ENCODE measurements at places on chromosomes 3 and 15. TPM values are rescaled to one million over a fixed set of nuclear protein-coding genes. Genes with fewer than 3 reads are reported as not detected.

The PLS1 gene
- total RNA-seq: 0.63 TPM

The SNTN gene
- not detected for total RNA-seq

The ARGFX gene
- total RNA-seq: not detected

The PLXNB1 gene
- 1.1 TPM for total RNA-seq

The CCR9 gene
- total RNA-seq: 6.5 TPM

The TRIM59 gene
- total RNA-seq: 16.2 TPM

The ULK4 gene
- total RNA-seq: 28.6 TPM

The TEX55 gene
- total RNA-seq: not detected

The DNAJB8 gene
- not detected for total RNA-seq

The BCL2A1 gene
- total RNA-seq: 20.0 TPM

The HES1 gene
- 1.5 TPM for total RNA-seq

The SLCO2A1 gene
- not detected for total RNA-seq

The PHLDB2 gene
- total RNA-seq: 6.0 TPM

The SLC12A8 gene
- total RNA-seq: 0.38 TPM

GRCh38 chr3:72997421-72997961 lies 880 bp downstream of the PPP4R2 start:
- peak; percentile 22 for DNase-seq

DNA sequence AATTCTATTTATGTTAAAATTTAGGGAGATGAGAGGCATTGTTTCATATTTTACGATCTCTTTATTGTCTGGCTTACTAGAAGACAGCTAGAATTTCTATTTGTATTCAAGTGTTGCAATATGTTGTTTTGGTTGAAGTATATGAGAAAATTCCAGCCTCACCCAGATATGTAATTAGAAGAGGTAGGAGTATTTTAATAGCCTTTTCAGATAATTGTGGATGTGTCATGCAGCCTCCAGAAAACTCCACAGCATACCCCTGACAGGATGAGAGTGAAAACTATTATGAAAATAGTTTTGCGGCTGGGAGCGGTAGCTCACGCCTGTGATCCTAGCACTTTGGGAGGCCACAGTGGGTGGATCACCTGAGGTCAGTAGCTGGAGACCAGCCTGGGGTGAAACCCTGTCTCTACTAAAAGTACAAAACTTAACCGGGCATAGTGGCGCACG lies 21.5 kb upstream of the USP3 start:
- no peak for DNase-seq

- no peak for DNase-seq
Observed at GRCh38 chr15:91113030-91113429, 13.0 kb downstream of the SV2B start.

GRCh38 chr3:129651435-129652202 lies 45.1 kb upstream of the PLXND1 start:
- no peak for DNase-seq

DNA sequence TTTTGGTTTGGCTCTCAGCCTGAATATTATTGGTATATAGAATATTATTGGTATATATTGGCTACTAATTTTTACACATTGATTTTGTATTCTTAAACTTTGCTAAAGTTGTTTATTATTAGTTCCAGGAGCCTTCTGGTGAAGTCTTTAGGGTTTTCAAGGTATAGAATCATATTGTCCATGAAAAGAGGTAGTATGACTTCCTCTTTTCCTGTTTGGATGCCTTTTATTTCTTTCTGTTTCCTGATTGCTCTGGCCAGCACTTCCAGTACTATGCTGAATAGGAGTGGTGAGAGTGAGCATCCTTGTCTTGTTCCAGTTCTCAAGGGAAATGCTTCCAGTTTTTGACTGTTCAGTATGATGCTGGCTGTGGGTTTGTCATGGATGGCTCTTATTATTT lies 107.3 kb upstream of the LIPC start:
- DNase-seq: no peak

DNA sequence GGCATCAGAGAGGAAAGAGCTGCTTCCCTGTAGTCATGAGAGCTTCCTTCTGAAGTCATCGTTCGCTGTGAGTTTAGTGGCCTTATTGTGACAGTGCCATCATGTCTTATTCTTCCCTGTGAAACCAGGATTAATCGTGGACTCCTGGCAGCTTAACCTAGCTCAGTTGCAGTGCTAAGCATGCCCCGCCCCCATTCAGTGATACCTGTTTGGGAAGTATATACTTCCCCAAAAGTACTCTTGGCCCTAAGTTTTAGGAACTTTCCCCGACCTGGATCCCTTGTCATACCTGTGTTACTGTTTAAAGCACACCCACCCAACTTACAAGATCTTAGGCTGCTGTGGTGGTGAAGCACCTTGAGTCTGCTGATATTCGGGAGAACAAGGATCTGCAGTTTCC lies 32.1 kb upstream of the TIMP4 start:
- DNase-seq: no peak

DNA sequence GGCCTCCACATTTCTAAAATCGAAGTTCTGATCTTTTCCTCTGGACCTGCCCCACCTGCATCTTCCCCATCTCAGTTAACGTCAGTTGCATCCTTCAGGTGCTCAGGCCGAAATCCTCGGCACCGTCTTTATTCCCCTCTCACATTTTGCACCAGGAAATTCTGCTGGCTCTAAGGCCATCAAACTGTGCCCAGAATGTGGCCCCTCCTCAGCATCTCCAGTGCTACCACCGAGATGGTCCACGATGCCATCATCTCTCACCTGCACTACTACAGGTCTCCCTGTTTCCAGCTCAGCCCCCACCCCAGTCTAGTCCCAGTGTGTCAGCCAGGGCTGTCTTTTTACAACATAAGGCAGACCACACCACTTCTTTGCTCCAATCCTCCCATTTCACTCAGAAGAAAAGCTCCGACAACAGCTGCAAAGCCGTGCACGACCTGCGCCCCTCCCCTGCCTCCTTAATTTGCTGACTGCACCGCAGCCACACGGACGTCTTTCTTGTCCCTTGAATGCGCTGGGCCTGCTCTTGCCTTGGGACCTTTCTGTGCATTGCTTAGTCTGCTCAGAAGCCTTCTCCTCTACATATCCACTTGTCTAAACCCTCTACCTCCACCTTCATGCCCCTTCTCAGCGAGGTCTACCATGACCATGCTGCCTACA lies 14.4 kb downstream of the MUC20 start:
- DNase-seq: no peak

GRCh38 chr3:196537319-196537984 lies 22.3 kb upstream of the SMCO1 start:
- DNase-seq: peak; percentile 74

DNA sequence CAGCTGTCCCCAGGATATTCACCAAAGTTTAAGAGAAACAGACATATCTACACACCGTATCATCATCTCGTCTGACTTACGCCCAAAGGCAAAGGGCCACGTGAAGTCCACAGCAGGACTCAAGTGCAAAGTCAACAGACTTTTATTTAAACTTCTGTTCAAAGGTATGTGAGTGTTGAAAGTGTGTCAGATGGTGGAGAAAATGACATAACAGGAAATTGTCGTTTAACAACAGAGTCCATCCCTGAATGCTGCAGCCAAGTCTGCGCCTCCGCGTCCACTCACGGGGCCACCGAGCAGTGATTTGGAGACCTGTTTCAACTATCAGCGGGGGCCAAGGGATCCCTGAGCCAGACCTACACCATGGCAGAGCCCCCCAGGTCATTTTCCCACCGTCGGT lies 165.6 kb downstream of the XXYLT1 start:
- no peak for DNase-seq

DNA sequence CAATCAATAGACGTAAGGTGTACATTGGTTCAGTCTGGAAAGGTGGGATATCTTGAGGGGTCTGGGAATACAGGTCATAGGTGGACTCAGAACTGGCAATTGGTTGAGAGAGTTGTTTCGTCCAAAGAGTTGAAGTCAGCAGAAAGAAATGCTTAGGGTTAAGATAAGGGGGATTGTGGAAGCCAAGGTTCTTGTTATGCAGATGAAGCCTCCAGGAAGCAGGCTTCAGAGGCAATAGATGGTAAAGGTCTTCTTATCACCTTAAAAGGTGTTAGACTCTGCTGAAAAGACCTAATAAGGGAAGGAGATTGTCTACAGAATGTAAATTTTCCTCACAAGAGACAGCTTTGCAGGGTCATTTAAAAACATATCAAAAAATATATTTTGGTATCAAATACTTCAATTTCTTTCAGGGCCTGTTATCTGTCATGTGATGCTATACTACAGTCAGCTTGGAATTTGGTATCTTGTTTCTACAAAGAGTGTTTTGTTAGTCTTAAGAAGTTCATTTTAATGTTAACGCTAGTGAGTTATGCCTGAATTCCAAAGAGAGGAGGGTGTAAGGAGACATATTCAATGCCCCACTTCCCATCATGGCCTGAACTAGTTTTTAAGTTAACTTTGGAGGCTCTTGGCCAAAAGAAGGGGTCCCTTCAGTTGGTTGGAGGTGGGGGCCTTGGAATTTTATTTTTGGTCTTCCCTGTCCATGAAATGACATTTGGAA lies 378.2 kb upstream of the ROBO2 start:
- no peak for DNase-seq

DNA sequence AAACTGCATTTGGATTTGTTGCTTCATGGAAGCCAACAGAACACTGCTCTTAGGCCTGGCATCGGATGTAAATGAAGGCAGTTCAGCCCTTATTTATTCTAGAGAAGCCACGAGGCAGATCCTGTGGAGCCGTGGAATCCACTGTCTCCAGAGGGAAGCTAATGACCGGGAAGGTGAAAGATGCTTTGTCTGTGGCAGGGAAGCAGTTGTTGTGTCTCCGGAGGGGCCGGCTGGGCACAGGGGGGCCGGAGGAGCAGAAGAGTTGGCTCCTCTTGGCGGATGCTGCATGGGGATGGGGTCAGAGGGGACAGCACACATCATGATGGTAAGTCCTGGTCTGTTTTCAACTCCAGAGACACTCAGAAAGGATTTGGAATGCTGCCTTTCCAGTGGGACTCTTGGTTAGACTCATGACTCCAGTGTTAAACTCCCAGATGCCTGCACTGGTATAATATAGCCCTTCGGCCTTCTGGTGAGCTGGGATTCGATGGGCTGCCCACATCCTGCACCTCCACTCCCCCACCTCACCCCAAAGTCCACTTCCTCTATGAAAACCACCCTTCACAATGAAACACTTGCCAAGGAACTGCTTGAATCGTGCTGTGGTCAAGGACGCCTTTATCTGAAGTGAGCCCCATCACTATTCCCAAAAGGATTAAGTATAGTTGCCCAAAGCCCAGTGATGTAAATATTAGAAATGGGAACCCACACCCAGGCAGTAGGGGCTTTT lies 33.6 kb downstream of the TPM1 start:
- DNase-seq: no peak

DNA sequence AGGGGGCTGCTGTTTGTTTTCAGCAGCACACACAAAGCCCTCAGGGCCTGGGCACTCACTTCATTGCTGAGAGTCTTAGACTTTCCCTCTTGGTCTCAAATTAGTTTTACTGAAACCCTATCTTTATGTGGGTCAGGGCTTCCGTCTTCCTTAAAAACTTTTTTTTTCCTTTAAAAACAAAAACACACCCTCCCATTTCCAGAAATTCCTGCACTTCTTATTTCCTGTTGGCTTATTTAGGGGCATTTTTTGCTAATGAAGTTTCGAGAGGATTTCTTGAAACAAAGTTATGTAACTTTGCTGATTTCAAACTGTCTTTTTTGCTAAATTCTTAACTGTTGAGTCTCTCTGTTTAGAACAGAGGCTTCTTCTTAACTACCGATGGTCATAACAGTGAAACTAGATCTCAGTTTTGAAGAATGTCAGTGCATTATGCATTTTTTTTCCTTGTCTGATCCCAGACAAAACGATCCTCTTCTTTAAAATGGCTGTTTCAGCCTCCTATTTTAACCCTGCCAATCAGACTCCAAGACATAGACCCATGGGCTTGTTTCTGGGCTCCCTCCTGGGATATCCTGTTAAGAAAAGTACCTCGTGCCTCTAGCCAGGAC lies 23.3 kb downstream of the ANAPC13 start:
- DNase-seq: no peak

DNA sequence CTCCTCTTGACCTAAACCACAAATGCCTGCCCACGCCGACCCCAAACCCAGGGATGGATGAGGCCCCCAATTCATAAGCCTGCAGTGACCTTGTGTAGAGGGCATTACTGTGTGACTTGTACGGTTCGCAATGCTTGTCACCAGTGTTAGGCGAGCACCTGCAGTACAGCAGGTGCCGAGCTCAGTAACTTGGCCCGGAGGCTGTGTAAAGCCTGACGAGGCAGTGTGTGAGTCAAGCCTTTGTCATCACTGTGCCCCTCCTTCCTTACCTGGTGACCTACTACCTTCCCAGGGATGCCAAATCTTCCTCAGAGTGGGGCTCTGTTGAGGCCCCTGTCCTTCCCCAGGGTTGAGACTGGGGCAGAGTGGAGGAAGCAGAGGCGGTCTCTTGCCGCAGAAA lies 37.2 kb upstream of the TMEM115 start:
- DNase-seq: no peak

DNA sequence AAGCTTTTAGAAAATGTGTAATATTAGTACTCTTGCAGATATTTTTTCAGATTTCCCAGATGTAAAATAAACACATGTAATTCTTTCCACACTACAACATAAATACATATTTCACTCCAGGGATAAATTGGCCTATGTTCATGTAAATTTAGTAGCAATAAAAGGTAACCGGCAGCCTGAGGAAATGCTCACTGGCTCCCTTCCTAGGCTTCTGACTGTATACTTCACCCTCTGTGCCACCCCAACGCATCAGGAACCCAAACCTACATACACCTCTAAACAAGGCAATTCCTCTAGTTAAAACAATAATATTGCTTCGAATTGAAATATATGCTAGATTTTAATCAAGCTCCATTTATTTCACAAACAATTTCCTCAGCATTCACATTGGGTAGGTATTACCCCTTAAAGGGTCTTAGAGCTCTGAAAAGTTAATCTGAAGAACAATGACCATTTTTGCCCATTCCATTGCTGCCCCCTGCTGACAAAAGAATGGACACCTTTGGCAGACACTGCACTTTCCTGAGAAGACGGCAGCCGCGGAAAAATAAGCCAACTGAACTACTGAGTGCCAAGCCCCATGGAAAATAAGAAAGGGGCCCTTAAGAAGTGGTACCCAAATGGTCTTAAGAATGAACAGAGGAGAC lies 212.5 kb downstream of the OSBPL10 start:
- peak; percentile 41 for DNase-seq

DNA sequence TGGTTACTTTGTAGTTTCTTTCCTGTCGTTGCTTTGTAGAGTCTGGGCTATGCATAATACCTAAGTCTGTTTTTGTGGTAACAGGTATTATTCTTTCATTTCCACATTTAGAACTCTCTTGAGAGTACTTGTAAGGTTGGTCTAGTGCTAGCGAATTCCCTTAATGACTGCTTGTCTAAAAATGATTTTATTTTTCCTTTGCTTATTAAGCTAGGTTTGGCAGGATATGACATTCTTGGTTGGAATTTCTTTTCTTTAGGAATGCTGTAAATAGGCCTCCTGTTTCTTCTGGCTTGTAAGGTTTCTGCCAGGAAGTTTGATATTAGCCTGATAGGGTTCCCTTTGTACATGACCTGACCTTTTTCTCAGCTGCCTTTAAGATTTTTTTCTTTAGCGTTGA lies 70.1 kb upstream of the SGO1 start:
- DNase-seq: no peak

- no peak for DNase-seq
Observed at GRCh38 chr3:54344601-54345231, 222.4 kb downstream of the CACNA2D3 start.
